Aorta (tissue), 5 donors: ENCODE measurements at places on chromosomes 2 and 18. TPM values are rescaled to one million over a fixed set of nuclear protein-coding genes. Genes with fewer than 3 reads are reported as not detected.
A peak's percentile ranks its signal among the peaks of the same experiment; 100 is the strongest.

The TUBB6 gene
- total RNA-seq = 257 TPM

The IL36RN gene
- total RNA-seq = not detected

The DSC2 gene
- total RNA-seq = 6.8 TPM

The ALMS1 gene
- total RNA-seq = 24.5 TPM

The LDLRAD4 gene
- 112 TPM for total RNA-seq

The COLEC12 gene
- 15.9 TPM for total RNA-seq

The RGPD4 gene
- total RNA-seq = 0.33 TPM

The IL1RN gene
- 7.1 TPM for total RNA-seq

The LOXL3 gene
- total RNA-seq = 18.9 TPM

The TGFA gene
- 2.5 TPM for total RNA-seq

The ZNF396 gene
- 1.9 TPM for total RNA-seq

The CPLX4 gene
- not detected for total RNA-seq

The GPAT2 gene
- total RNA-seq = 16.2 TPM

The NPPC gene
- 0.49 TPM for total RNA-seq

GRCh38 chr2:11375689-11376027 lies 31.2 kb upstream of the ROCK2 start:
- DNase-seq = no peak

DNA sequence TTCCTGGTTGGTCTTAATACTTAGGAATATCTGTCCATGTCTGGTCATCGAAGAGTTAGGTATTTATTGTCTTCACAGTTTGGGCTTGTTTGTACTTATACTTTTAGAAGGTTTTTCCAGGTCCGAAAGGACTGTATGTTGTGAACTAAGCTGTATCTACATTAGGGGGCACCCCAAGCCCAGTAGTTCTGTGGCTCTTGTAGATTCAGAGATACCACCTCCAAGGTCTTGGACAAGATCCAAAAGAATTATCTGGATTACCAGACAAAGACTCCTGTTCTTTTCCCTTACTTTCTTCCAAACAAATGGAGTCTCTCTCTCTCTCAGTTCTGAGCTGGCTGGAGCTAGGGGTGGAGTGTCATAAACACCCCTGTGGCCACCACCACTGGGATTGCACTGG lies 328.7 kb downstream of the ZNF804A start:
- DNase-seq = no peak

DNA sequence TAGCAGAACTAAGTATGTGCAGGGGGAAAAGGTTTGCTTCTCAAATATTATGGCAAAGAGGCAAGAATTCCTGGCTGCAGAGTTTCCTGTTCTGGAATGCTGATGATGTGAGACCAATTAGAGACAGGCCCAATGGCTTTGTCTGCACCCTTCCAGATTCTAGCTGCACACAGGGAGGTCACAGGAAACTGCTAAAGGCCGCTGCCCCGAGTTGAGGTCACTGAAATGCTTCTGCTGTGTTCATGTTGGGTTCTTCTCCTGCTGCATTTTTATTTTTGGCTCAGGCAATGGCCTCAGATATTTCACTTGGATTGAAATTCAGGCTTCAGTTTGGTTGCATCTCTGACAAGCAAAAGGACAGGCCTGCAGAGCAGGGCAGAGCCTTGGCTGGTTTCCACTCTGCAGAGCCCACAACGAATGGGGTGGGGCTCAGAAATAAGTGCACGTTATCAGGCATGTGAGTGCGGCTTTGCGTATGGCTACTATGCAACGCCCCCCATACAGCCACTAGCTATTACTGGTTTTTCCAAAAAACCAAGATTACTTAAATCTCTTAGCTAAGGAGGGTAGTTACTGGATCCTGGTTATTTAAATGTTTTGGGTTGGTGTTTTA lies 66.9 kb upstream of the FZD5 start:
- DNase-seq = no peak

DNA sequence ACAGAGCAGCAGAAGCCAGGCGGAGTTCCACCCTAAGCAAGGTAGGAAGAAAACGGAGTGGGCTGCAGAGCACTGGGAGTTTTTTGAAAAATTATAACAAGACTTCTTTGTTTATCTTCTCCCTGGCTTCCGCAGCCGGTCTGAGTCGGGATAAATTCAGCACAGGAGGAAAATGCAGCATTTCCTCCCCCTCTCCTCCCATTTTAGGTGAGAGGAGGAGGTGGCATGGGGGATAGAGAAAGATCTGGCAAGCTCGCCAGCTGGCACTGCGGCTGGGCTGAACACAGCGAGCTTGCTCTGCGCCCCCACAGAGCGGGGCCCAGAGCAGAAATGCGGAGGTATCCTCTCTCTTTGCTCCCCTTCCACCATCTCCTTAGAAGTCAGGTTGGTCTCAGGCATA lies 17.7 kb upstream of the CHRNA1 start:
- DNase-seq = no peak

- no peak for DNase-seq
Observed at GRCh38 chr2:72803626-72804320, 22.1 kb downstream of the EXOC6B start.

GRCh38 chr2:119253114-119253702 lies 29.6 kb downstream of the STEAP3 start:
- no peak for DNase-seq

DNA sequence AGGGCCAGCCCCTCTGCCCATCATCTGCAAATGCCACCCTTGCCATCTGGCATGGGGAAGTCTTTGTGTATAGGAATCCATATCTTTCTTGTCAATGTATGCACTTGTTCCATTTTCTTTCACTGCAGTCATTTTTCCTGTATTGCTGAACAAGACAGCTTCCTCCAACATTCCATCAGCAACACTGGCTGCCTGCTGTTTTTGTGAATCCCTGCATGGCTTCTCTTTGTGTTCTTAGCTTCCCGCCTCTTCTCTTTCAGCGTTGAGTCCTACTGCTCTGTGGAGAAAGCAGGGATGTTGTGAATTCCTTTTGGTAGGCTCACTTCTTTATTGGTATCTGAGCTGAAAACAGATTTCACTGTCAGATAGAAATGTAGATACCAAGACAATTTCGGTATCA lies 150.0 kb downstream of the LPIN1 start:
- DNase-seq = no peak

GRCh38 chr2:69251943-69252342 lies 135.1 kb downstream of the GFPT1 start:
- DNase-seq = no peak

DNA sequence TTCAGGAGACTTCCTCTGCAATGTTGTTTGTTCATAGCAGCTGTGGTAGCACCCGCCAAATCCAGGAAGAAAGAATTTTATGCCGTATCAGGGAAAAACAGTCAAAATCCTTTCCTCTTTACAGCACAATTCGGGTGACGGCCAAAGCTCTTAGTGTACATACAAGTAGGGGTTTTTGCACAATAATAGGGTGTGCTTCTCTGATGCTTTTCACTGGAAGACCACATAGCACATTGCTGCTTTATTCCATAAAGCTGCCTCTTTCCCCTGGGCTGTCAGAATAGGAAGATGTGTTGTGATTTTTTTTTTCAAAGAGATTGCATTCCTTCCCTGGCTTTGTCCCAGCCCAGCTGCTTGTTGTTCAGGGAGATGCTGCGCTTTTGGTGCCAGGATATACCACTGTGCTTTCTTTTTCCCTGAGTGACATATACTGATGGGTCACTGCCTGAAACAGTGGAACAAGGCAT lies 27.2 kb upstream of the LANCL1 start:
- no peak for DNase-seq

- no peak for DNase-seq
Observed at GRCh38 chr18:74803769-74804168, 206.1 kb downstream of the ZNF407 start.

- DNase-seq = no peak
Observed at GRCh38 chr18:72468021-72468710, 76.0 kb downstream of the CBLN2 start.

GRCh38 chr2:54058449-54058848 lies 57.0 kb upstream of the ACYP2 start:
- DNase-seq = no peak

- peak; percentile 36 for DNase-seq
Observed at GRCh38 chr2:38500283-38500634, 102.5 kb downstream of the HNRNPLL start.

GRCh38 chr2:207887500-207887899 lies 117.8 kb upstream of the FZD5 start:
- no peak for DNase-seq

- DNase-seq = no peak
Observed at GRCh38 chr2:74632209-74632938, 15.8 kb downstream of the M1AP start.

GRCh38 chr2:112728378-112729175 lies 7.8 kb downstream of the NT5DC4 start:
- DNase-seq = no peak

GRCh38 chr2:54968561-54969218 lies 81.6 kb downstream of the RTN4 start:
- no peak for DNase-seq

DNA sequence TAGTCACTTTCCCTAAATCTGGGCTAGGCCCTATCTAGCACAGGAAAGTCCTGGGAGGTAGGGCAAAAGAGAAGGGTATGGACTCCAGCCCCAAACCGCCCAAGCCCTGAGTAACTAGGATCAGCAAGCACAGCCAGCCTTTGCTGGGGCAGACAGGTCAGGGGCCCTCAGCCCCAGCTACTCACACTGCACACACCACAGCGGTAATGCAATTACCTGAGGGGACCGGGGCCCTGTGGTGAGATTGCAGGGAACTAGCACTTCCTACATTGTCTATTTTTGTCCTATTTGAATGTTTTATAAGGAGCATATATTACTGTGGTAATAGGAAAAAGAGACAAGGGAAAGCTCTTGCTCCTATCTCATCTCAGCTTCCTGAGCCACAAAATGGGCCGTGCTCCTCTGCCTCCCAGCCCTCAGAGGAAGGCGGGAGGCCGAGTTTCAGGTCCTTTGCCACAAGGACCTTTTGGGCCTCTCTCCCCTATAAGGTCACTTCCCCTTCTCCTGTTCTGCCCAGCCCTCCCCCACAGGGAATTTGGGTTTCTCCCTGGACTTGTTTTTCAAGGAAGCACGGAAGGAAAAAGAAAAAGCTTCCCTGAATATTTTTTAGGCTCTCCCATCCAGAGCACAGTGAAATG lies 20.5 kb downstream of the RAB11FIP5 start:
- no peak for DNase-seq

- peak; percentile 94 for DNase-seq
Observed at GRCh38 chr2:85813982-85814801, 60.4 kb downstream of the ATOH8 start.

- DNase-seq = no peak
Observed at GRCh38 chr18:58496937-58497336, 132.0 kb downstream of the ALPK2 start.

DNA sequence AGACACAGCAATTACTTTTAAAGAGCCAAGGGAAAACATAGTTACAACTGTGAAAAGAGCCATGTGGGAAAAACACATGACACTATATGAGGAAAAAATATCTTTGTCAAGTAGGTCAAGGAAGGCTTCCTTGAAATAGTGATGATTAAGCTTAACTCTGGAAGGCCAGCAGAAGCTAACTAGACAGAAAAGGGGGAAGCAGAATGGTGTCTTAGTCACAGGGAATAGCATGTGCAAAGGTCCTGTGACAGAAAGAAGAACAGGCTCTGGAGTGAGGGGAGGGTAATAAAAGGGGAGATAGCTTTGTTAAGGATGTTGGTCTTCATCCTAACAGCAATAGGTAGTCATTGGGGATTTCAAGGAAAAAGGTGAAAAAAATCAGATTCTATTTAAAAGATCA lies 64.0 kb downstream of the ARHGAP25 start:
- no peak for DNase-seq

GRCh38 chr18:56112013-56112749 lies 524.2 kb upstream of the TCF4 start:
- no peak for DNase-seq

DNA sequence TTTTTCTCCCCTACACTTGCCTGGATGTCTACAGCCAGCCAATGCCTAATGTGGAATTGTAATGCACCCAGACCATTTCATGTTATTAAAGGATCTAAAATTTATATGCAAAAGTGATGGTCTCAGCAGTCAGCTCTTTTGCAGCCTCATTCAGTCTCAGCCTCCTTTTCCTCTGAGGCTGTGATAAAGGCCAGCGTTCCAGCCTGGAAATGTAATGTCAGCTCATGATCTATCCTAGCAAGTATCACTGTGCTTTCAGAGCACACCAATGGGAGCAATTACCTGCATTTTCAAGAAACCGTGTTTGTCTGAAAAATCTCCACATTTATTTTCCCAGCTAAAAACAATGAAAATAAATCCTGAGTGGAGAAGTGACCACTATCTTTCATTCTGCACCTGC lies 274.6 kb downstream of the CDH20 start:
- no peak for DNase-seq

- no peak for DNase-seq
Observed at GRCh38 chr2:217611056-217611455, 391.7 kb downstream of the TNS1 start.
